ENCODE measurements at places on chromosomes 7 and 10.

DNA sequence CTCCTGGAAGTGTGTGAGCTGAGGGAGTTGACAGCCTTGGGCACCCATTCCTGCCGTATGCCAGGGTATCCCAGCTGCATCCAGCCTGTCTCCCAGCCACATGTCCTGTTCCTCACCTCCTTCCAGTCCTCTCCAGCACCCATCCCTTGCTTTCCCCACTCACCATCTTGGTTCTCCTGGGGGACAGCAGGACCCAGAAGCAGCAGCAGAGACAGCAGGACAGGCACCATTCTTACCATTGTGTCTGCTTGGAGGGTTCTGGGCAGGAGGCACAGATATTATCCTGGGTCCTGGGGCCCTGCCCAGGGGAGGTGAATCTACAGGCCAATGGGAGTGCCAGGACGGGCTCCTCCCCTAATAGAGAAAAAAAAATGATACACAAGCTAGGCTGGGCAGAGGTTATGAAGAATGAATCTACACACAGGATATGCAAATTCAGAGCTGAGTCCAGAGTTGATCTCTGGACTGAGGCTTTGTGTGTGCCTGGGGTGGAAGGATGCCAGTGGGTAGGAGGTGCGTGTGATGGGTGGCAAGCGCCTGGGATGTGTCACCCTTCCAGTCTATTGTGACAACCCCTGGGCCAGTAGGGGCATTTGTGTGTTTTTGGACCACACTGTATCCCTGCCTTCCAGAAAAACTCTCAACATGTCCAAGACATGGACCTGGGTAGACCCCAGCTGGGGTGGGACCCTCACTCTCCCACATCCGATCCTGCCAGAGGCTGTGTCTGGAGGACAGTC lies at the start of gene AZGP1:
TSS of gene AZGP1 (minus strand) at position 250 of the 740 bp plus-strand sequence. CDS start at position 239, 11 bp downstream.
- DNase-seq: no peak

DNA sequence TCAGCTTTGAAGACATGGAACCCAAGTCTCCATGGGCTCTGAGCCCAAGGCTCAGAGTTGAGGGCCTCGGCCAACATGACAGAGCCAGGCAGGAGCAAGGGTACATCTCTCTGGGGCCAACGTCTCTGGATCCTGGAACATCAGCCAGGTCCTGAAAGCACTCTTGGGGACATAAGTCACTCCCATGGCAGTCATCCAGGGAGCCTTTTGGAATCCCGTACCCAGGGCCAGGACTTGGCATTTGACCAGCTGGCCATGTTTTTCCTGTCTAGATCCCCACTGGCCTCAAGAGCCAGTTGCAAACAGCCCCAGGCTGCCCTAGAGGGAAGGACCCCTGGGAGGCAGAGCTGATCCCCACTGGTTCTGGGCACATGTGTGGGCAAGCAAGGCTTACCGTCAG lies 4.3 kb upstream of the CXCL12 start:
- no peak for DNase-seq

DNA sequence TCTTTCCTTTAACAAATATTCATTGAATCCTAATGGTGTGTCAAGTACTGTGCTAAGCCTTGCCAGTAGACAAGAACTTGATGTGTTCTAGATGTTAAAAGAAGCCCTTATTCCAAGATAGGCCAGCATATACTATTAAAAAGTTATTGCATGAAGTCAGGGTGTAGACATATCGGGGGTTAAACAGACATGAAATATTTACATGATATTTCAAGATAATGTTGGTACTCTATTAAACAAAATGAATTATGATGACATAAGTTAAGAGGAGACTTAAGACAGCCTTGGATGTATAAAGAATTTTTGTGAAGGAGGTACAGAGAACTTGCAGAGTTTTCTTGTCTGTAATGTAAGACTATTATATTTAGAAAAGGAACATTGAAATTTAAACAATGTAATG lies 44.8 kb downstream of the HDAC9 start:
- DNase-seq: no peak

- DNase-seq: no peak
Observed at GRCh38 chr10:1022413-1022812, 3.2 kb downstream of the IDI2 start.

DNA sequence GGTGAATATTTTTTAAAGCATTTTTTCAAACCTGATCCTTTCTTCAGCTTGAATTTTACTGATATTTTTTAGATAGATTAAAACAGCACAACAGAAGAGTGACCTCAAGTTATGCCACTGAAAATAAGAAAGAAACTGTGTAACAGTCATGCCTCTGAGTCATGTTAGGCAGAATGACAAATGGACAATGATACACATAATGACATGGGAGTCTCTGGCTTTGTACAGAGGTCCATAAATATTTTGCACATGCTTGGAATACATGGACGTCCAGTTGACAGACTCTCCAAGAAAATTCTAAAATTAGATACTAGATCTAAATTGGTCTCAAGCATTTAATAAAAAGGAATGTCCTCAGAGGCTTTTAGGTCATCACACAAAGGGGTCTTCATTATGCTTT lies 21.9 kb upstream of the SEMA3A start:
- no peak for DNase-seq
